ENCODE measurements at places on chromosomes 1 and 21.

DNA sequence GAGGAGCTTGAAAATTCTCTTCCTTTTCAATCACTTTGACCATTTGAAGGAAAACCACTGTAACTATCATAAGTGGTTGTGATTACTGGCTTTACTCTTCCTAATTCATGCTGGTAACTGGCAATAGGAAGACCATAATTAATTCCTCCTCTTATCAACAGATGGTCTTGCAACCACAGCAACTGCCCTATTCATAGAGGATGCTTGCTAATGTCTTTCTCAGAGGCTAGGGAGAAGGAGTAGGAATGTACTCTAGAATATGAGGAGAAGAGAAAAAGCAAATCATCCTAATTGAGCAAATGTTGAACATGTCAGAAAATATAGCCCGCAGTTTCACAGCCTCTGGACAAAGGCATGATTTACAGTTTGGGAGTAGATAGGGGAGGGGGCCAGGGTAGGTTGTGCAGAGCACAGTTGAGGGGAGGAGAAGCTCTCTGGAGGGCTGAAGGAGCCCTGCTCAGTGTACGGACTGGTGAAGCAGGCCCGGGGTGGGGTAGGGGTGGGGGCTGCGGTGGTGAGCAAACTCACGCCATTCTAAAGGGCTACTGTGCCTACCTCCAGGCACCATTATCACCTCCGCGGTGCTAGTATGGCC lies 192.9 kb downstream of the PCP4 start:
- no peak for DNase-seq

GRCh38 chr1:39051956-39052355 lies 25.8 kb downstream of the NDUFS5 start:
- no peak for DNase-seq

DNA sequence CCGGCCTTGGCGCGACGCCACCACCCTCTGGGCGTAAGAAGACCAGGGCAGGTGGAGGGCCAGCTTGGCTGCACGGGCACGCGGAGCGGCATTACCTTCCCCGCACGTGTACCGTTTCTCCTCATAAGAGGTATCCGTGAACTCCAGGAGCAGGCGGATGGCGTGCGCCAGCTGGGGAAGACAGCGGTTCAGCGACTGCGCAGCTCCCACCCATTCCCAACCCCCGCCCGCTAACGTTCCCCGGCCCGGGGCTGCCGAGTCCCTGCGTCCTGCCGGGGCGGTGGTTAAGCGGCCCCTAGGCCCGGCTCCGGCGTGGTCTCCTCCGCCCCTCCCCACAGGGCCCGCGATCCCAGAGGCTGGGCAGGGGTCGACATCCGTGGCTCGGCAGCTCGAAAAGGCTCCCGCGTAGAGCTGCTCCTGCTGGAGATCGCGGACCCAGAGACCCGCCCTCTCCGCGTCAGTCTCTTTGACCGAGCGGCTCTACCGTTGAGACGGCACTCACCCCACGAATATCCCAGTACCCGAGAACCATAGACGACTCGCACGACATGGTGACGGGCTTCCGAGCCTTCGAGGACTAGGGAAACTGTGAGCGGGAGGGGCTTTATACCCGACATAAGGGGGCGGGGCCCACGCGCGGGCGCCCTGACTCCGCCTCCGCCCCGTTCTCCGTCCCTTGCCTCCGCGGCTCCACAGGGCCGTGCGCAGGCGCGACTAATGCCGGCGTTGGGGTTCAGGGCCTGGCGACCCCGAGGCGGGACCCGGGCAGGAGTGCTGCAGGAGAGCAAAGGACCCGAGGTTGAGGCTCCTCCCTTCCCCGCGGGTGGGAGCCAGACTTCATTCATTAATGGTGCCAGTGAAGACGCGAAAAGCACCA lies 862 bp downstream of the GSTM3 start:
- DNase-seq, result peak; percentile 57

- DNase-seq, result no peak
These were observed 215.1 kb downstream of the S1PR1 start for GRCh38 chr1:101451888-101452287.

- no peak for DNase-seq
These were observed 588.0 kb upstream of the BEND5 start for GRCh38 chr1:49364676-49365075.

- no peak for DNase-seq
These were observed 146.9 kb upstream of the IRF2BP2 start for GRCh38 chr1:234756857-234757256.

Data from activated T-helper 1 cell treated with anti-CD3 and anti-CD28 coated beads, Interleukin-2, amount 50 U/mL, for 16 hours (primary cell).